Spleen (tissue), 13 donors: ENCODE measurements at places on chromosomes 1 and 21. TPM values are rescaled to one million over a fixed set of nuclear protein-coding genes. Genes with fewer than 3 reads are reported as not detected.

Gene SPTA1
- total RNA-seq = 1.5 TPM

Gene CCDC24
- total RNA-seq = 5.0 TPM

Gene SLC9A1
- 26.0 TPM for total RNA-seq

Gene CLCC1
- total RNA-seq = 26.2 TPM

- H3K4me1 ChIP-seq = peaks cover 23% of the 10 kb centered on the region
- H3K27me3 ChIP-seq = no peaks in the 10 kb centered on the region
- H3K36me3 ChIP-seq = no peaks in the 10 kb centered on the region
- no peak for DNase-seq
These were observed 9.0 kb upstream of the ARID1A start for GRCh38 chr1:26686795-26687194.

- H3K27ac ChIP-seq = no peak overlapping the region
- H3K4me1 ChIP-seq = no peaks in the 10 kb centered on the region
- no peaks in the 10 kb centered on the region for H3K27me3 ChIP-seq
- DNase-seq = no peak
These were observed 53.1 kb downstream of the ABCD3 start for GRCh38 chr1:94471271-94471670.
